ENCODE measurements at places on chromosomes 7 and 10.
A peak's percentile ranks its signal among the peaks of the same experiment; 100 is the strongest.

GRCh38 chr7:20964281-20964918 lies 177.7 kb upstream of the SP8 start:
- DNase-seq: no peak

DNA sequence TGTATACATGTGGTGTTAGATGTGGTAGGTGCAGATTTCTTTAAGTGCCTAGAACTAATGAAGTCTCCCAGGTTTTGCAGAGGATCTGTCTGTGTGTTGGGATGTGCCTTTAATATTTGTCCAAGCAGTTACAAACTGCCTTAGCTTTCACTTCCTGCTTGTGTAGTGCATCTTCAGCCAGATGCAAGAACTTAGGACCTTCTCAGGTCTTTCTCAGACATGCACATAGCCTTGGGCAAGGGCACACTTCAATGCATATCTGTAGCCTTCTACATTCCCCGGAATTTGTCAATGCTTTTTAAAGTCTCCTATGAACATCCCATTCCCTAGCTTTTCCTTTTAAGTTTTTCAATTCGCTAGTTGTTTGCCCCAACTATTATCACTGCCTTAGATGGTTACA lies 47.2 kb upstream of the SLC39A12 start:
- no peak for DNase-seq

GRCh38 chr10:52213321-52213752 lies 100.7 kb upstream of the DKK1 start:
- peak; percentile 61 for DNase-seq

DNA sequence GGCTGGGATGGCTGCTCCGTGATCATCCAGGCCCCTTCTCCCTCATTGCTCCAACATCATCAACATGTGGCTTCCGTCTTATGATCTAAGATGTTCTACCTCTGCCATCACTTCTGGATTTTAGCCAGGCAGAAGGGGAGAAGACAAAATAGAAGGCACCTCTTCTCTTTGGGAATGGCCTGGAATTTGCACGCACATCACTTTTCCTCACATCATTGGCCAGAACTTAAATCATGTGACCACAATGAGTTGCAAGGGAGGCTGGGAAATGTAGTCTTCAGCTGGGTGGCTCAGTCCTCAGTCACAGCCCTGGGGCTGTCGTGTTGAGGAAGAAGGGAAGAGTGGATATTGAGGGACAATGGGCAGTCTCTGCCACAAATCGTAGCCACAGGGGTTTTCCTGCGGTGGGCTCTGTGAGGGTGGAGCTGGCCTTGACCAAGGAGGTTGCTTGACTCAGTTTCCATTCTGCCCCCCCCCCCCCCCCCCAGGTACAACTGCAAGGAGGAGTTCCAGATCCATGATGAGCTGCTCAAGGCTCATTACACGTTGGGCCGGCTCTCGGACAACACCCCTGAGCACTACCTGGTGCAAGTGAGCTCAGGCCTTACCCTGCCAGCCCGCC lies 50.3 kb downstream of the PALD1 start:
- peak; percentile 10 for DNase-seq

DNA sequence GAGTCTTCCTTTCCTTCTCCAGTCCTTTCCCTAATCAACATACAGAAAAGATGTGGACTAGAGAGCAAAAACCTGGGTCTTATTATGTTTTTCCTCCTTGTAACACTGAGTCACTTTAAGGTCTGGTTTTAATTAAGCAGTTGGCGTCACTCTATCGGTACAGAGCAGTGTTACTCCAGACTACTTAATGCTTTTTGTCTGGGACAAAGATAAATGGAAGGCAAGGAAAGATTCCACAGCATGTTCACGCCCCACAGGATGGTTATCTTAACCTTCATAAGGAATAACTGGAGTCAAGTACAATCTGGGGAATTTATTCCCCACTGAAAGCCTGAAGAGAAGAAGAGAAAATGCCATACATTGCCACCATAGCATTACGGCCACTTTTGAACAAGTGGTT lies 145.7 kb downstream of the ELAPOR2 start:
- peak; percentile 39 for DNase-seq

- peak; percentile 31 for DNase-seq
Observed at GRCh38 chr7:36084485-36085091, 68.5 kb upstream of the EEPD1 start.

DNA sequence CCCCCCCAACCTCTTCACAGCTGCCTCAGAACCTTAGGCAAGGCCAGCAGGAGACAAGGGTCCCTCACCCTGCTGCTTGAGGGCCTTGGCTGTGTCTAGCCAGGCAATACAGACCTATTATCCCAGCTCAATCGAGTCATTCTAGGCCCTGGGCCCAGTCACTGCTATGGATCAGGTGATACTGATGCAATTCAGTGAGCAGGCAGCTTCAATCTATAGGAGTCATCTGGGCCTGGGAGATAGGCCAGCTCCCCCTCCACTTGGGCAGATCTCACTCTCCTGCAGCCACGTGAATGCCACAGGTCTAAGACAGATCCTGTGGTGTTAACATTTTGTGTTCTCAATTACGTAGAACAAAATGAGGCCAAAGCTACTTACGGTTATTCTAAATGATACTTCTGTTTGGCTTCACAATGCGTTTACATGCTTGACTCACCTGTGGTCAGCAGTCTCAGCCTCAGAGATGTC lies 68.0 kb upstream of the LRRC4 start:
- DNase-seq: peak; percentile 24

DNA sequence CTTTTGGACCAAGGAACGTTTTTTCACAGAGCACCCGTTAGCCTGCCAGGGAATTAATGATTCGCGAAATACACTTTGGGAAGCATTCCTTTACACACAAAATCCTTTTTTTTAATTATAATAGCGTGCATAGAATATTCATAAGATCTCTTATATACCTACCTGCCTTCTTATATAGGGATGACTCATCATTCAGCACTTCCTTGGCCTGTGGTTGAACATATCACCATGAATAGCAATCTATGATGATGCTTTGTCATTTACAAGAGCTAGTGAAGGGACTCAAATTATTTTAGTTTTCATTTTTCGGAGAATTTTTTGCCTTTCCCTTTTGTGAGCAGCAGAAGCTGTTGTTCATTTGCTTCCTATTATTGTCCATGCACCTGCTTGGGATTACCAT lies 97.0 kb downstream of the CDH23 start:
- no peak for DNase-seq

DNA sequence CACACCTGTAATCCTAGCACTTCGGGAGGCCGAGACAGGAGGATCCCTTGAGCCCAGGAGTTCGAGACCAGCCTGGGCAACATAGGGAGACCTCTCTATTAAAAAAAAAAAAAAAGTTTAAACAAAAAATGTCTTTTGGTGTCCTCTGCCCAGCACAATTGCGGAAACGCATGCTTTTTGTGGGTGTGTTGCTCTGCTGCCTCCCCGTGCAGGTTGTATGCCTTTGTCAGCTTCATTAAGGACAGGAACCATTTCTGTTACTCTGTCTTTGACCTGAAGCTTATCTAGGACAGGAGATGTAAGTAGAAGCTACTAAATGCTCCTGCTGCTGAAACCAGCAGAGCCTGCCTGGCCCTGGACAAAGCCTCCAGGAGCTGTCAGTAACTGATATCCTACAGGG lies 21.3 kb upstream of the ANKRD2 start:
- DNase-seq: no peak

GRCh38 chr7:20033621-20034400 lies 183.4 kb downstream of the MACC1 start:
- DNase-seq: peak; percentile 87

DNA sequence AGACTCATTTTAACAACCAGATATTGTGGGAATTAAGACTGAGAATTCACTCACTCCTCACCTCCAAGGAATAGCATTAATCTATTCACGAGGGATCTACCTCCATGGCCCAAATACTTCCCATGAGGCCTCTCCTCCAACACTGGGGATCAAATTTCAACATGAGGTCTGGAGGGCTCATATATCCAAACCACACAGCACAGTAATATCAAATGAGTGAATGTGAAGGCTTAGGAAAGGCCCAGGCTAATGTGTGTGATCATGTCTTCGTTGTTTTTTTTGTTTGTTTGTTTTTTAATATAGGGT lies 46.5 kb downstream of the HIBADH start:
- no peak for DNase-seq

DNA sequence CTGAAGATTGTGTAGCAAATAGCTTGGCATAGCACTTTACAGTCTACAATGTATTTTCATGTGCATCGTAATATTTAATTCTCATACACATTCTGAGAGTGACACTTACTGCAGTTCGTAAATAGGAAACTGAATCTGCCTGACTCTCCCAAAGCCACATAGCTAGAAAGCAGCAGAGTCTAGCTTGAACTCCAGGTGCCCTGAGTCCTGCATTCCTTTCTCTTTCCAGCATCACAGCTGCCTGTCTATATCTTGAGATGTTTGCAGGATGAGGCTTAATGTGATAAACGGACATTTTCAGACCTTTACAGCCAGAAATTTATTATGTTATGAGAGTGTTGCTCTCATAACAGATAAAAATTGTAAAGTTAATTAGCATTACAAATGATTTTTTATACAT lies 132.9 kb upstream of the PLXDC2 start:
- no peak for DNase-seq

DNA sequence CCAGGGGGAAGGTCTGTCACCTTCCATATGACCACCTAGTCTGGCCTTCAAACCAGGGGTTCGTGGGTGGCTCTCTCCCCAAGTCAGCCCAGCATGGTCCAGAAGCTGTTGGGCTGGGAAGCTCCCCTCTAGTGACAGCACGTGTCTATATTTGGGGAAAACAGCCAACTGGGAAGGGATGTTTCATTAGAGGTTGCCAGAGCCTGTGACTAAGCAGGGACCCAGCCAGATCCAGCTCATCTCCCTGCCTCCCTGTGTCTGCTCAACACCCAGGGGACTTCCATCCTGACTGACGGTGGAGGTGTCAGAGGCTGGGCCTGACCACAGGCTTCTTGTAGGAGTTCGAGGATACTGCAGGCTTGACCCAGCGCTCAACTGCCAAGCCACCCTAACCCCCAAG lies 10.5 kb downstream of the STYXL1 start:
- DNase-seq: peak; percentile 64

GRCh38 chr7:31775556-31775955 lies 88.5 kb downstream of the PPP1R17 start:
- DNase-seq: no peak

GRCh38 chr7:2411815-2412586 lies 8.6 kb downstream of the CHST12 start:
- DNase-seq: no peak

DNA sequence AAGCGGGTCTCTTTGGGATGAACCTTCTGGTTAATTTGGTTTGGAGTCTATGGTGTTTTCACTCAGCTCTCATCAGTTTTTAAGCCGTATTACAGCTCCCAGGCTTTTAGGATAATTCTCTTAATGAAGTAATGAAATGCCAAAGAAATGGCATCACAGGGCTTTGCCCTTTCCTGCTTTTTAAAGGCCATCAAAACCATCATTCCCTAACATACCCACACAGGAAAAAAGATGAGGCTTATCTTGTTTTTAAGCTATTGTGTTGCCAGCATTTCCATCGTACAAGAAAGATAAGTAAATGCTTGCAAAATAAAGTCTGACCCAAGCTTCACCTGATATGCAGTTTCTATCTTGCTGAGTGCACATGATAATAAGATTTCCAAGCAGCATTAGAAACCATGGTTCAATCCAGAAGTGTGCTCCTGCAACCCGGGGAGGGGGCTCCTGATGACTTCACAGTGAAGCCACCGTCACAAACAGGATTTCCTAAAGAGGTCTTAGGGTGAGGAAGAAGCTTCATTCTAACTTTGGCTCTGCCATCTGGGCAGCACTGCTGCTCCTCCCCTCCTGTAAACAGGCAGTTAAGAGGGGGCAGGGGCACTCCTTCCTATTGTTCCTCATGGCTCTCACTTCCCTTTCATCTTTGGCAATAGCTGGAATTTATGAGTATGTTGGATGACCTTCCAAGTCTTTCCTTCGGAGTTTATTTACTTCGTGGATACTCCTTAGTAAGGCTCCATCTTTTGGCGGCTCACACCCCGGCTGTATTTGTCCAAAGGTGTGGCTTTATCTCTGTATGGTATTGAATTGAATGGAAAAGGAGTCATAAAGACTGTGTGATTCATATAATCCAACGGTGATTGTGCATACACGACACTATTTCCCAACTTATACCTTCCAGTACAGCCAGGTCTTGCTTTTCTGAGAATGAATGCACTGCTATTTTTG lies 55.2 kb upstream of the FAM133B start:
- no peak for DNase-seq

- DNase-seq: no peak
Observed at GRCh38 chr10:90959826-90960225, 38.9 kb upstream of the ANKRD1 start.

- no peak for DNase-seq
Observed at GRCh38 chr7:150732786-150733481, 4.3 kb upstream of the GIMAP5 start.

DNA sequence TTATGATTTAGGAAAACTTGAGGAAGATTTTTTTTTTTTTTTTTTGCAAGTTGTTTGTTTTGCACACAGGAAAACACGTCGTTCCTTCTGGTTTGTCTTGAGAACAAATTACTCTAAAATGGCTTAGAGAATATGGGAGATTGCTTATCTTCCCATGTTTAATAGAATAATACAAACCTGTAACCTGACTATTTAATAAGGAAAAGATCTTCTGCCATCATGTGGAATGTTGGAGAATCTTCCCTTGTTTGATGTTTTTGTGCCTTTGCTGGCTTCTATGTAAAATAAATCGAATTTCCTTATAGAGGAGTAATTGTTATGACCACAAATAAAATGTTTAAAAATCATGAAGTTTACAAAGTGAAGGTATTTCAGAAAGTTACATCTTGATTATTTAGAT lies 818.8 kb downstream of the GATA3 start:
- no peak for DNase-seq

DNA sequence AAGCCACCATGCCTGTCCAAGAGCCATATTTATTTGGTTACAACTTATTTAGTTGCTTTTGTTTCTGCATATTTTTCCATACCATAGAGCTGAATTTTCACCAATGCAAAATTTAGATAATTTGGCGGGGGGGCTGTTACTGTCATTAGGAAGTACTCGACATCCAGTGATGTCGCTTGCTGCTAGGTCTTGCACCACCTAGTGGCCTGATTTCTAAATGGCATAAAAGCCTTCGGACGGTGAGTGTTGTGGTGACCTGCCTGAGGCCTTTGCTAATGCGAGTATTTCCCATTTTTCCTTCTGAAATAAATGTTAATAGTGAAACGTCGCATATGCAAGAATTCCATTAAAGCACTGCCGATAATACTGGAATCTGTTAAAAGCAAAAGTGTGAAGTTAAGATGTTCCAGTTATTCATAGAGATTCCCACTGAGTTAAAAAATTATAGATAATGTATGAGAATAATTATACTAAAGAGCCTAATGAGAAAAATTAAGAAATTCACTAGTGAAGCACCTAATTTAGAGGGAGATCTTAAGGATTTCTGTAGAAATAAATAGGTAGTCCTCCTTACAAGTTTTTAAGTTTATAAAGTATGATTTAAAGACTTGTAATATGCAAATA lies 86.1 kb upstream of the DNAJB6 start:
- DNase-seq: peak; percentile 35

GRCh38 chr10:69318106-69318866 lies 40.0 kb downstream of the HK1 start:
- DNase-seq: peak; percentile 70

- no peak for DNase-seq
Observed at GRCh38 chr10:131933016-131933695, 32.3 kb downstream of the PPP2R2D start.
